ENCODE measurements at places on chromosomes 12 and 14.

- no peak for DNase-seq
Observed at GRCh38 chr12:94167756-94168416, 19.5 kb downstream of the PLXNC1 start.

- no peak for DNase-seq
Observed at GRCh38 chr12:75842090-75842489, 189.5 kb downstream of the PHLDA1 start.

DNA sequence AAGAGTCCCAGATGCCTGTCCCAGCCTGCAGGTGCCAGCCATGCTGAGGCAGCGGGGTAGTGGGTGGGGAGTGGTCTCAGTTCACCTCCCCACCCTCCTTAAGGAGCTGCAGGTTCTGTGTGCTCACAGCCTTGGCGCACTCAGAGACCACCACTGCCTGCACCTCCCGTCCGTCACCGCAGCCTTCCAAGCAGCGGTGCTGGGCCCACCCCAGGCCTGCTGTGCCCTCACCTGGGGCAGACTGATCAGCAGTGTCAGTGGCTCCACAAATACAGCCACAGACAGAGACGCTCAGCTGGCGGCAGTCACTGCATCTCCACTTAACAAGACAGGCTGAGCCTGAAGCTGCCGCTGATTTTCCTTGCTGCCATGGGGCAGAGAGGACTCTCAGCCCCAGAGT lies 120.2 kb downstream of the RFLNA start:
- DNase-seq, result no peak

GRCh38 chr12:9757433-9758025 lies 3.2 kb downstream of the CD69 start:
- no peak for DNase-seq

DNA sequence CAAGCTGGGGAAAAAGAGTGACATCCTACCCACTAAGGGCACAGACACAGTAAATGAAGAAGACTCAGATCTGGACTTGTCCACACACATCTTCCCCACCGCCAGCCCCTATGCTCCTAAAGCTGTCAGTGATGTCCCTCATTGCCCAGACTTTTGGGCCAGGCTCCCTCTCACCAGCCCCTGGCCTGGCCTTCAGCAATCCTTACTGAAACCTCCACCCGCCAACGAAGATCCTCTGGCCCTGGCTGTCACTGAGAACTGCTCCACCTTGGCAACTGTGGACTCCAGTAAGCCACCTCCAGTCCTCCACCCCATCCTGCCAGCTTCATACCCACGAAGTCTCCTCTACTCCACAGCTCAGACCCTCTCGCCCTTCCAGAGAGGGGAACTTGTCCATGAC lies 23.3 kb downstream of the FIGNL2 start:
- DNase-seq, result no peak

DNA sequence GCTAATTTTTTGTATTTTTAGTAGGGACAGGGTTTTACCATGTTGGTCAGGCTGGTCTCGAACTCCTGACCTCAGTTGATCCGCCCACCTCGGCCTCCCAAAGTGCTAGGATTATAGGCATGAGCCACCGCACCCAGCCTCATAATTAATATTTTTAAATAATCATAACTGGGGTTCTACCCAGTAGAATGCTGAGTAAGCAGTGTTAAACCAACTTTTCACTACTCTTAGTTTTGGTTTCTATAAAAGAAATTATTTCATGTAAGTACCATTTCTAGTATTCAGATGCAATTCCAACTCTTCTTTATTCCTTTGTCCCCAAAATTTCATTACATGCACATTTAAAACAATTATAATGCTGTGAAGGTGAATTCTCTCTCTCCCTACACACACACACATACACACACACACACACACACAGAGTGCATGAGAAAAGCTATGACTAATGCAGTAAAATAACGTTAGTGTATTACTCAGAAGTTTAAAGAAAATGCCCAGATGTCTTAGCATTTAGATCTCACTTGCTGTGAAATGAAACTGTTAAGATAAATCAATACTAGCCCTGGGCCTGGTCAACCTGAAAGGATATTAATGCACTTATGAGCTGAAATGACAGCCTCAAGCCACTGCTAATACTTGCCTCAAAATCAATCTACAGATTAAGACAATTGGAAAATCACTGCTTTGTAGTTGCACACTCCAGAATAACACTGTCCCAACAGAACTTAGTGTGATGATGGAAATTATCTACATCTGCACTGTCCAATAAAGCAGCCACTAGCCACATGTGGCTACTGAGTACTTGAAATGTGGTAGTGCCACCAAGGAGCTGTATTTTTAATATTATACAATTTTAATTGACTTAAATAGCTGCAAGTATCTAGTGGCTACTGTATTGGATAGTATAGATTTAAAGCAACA lies 36.0 kb downstream of the PTPN21 start:
- peak; percentile 43 for DNase-seq

GRCh38 chr12:71551529-71551928 lies 111.9 kb downstream of the LGR5 start:
- peak; percentile 4 for DNase-seq

GRCh38 chr12:89768586-89769482 lies 60.2 kb upstream of the ATP2B1 start:
- peak; percentile 88 for DNase-seq

- peak; percentile 62 for DNase-seq
Observed at GRCh38 chr12:47504775-47505446, 200.9 kb downstream of the RPAP3 start.

GRCh38 chr12:65765436-65765813 lies 58.9 kb upstream of the HMGA2 start:
- DNase-seq, result peak; percentile 63
